Astrocyte of the hippocampus (primary cell): ENCODE measurements at places on chromosomes 1 and 21.
A peak's percentile ranks its signal among the peaks of the same experiment; 100 is the strongest.

DNA sequence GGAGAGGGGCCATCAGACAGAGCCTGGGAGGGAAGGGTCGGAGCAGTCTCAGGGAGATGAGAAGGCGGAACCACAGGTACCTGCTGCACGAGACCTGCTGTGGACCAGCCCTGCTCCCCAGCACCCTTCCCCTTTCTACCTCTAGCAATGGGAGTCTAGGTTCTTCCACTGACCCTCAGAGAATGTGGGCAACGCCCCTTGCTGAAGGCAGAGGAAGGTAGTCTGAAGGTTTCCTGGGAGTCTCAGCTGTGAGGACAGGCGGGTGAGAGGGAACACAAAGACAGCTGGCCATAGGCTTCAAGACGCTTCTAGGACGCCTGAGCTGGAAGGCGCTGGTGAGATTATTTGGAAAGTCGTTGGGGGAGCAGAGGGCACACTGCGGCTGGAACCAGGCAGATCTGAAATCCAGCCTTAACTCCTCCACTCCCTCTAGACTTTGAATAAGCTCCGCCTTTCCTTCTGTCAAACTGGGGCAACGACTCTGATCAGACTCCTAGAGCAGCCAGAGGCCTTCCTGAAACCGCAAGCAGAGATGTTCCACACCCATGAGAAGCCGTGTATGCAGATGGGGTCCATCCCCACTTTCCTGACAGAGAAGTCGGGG, 18.1 kb downstream of the SLC45A3 start:
- DNase-seq, result no peak

DNA sequence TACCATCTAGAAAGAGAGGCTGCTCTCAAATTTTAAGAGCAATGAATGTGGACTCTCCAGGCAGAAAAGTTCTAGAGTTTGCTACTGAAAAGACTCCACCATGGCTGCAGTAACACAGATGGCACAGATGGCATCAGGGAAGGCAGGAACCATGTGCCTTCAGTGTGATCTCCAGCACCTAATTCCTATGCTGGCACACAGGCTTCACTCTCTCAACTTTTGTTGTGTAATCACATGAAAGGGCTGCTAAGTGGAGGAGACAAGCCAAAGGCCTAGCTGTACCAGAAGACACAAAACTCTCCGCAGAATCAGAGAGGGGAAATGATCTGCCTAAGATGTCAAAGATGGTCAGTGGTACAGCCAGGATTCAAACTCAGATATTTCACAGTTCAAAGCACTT, 31.1 kb downstream of the ERI3 start:
- no peak for DNase-seq

- DNase-seq, result no peak
These were observed 1.8 kb downstream of the KRTAP10-1 start for GRCh38 chr21:44537930-44538911.

DNA sequence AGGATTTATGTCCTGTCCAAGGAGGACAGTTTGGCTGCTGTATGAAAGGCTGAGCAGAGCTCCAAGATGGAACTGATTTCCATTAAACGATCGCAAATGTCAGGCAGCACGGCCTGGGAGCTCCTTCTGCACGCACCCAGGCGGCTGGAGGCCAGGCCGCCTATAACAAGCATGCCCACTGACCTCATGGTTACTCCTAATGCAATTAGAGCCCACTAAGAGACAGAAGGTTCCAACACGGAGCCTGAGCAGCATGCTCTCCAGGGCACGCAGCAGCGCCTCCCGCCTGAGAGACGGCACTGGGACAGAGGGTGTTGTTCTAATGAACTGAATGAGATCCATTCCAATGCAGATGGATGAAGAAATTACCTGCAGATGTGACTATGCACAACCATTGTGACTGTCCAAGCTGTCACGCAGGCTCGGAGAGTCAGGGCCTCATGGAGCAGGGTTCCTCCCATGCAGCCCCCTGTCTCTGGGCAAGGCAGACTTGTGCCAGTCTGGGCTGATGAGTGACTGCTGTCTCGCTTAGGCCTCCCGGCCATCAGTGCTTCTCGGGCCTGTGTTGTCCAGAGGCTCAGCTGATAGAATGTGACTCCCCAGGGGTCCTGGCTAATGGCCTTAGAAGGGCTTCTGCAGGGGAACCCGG, 25.2 kb upstream of the CDCA8 start:
- DNase-seq, result no peak

GRCh38 chr1:44842862-44843655, at the start of gene PTCH2:
Gene PTCH2, minus strand, starts transcription at chr1:44843253. Its CDS starts 321 bp downstream, at chr1:44842932.
- DNase-seq, result peak; percentile 93

GRCh38 chr1:153030895-153031294, at the start of gene SPRR1B:
Gene SPRR1B, plus strand, starts transcription at chr1:153031203. Its CDS starts 1,143 bp downstream, at chr1:153032346.
- DNase-seq, result no peak

GRCh38 chr1:48841966-48842365, 65.3 kb upstream of the BEND5 start:
- no peak for DNase-seq

GRCh38 chr21:42835611-42836401, 43.5 kb downstream of the WDR4 start:
- no peak for DNase-seq

- DNase-seq, result peak; percentile 60
These were observed 66.5 kb downstream of the TSEN15 start for GRCh38 chr1:184118046-184118445.

GRCh38 chr1:155081472-155082300, 3.0 kb downstream of the EFNA3 start:
- DNase-seq, result no peak

- DNase-seq, result peak; percentile 94
These were observed 61.4 kb downstream of the OLFML2B start for GRCh38 chr1:161962091-161962887.

GRCh38 chr1:7760245-7760644, 10.9 kb upstream of the VAMP3 start:
- DNase-seq, result peak; percentile 15

DNA sequence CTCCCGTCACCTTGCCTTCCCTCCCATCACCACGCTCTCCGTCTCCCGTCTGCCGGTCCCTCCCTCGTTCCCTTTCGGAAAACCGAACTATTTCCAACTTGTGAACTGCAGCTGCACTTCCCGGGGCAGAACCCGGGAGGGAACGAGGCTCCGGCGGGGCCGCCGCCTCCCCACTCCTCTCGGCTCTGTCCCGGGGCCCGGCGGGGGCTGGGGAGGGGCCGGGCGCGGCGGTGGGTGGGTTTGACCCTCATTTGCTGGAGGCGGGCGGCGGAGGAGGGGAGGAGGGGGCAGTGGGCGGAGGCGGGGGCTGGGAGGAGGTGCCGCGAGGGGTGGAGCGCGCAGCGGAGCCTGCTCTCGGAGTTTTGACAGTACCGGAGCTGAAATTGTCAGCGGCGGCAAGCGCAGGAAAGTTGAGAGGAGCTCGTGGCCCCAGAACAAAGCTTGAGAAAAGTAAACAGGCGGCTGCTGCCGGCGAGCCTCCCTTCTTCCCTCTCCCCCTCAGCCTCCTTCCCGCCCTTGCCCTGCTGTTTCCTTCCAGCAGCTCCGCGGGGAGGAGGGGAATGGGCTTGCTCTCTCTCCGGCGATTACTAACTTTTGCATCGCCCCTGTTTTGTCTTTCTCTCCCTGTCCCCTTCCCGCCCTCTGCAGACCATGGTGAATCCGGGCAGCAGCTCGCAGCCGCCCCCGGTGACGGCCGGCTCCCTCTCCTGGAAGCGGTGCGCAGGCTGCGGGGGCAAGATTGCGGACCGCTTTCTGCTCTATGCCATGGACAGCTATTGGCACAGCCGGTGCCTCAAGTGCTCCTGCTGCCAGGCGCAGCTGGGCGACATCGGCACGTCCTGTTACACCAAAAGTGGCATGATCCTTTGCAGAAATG, 2.9 kb downstream of the LMO4 start:
- DNase-seq, result peak; percentile 90

DNA sequence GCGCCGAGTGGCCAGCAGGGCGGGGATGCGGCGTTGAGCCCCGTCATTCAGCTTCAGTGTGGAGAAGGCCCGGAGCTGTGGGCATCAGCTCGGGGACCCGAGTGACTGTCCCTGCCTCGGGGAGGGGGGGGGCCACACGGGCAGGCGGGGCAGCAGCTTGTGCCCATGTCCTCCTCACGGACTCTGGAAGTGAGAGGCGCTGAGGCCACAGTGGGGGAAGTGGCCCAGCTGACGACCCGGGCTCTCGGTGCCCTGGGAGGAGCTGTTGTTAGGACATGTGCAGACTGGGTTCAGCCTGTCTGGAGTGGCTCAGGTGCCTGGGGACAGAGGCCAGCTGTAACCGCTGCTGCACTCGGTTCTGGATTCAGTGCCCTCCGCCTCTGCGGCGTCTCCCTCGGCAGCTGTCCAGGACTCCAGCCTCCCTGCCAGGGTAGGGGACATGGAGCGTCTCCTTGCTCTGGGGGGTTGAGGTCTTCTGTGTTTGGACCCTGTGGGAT, 71.1 kb downstream of the SKI start:
- no peak for DNase-seq

DNA sequence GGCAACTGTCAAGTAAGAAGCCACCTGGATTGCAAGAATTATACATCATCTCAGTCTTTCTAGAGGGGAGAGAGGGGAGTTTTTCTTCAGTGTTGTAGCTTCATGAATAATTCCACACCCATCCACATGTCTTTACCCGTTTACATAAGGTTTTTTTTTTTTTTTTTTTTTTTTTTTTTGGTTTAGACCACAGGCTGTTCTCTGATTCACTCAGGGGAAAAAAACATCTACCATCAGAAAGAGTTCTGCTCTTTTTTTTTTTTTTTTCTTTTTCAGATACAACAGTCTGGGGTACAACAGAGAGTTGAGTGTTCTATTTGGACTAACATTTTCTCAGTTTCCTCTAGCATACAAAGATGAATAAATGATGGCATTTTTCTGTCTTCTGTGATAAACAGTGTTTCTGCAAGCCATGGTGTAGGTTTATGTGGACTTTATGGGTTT, 4.9 kb upstream of the KIF14 start:
- peak; percentile 43 for DNase-seq

GRCh38 chr1:17606826-17607440, 67.4 kb downstream of the ARHGEF10L start:
- DNase-seq, result peak; percentile 83

GRCh38 chr21:34599534-34600101, 15.3 kb downstream of the RCAN1 start:
- no peak for DNase-seq

DNA sequence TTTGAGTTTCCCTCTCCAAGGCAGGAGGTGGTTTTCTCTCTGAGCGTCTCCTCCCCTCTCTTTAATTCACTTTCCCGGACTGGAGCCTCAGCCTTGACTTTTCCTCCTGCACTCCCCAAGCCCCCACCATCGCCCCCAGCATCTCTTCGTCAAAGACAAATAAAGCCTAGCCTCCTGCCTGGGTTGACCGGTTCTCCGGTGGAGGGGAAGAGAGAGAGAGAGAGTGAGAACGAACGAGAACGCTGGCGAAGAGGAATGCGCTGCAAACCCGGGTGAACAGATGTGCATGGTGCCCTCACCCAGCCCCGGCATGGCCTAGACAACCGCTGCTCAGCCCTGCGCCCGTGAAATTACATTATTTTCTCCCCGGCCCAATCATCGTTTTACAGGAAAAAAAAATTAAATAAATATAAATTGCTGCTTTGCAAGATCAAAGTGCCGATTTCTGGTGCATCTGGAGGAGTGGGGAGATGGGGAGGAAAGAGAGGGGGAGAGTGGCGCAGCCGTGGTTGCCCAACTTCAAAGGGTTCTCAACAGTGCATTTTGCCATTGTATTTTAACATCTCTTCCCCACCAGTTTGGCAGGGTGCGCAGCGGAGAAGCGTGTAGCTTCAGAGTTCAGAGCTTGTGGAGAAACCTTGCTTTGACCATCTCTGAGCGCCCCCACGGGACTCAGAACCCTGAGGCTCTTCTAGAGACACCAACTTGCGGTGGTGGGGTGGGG, 11.4 kb upstream of the TBX15 start:
- DNase-seq, result no peak

GRCh38 chr1:50971748-50972305, 1.8 kb downstream of the CDKN2C start:
- DNase-seq, result no peak

DNA sequence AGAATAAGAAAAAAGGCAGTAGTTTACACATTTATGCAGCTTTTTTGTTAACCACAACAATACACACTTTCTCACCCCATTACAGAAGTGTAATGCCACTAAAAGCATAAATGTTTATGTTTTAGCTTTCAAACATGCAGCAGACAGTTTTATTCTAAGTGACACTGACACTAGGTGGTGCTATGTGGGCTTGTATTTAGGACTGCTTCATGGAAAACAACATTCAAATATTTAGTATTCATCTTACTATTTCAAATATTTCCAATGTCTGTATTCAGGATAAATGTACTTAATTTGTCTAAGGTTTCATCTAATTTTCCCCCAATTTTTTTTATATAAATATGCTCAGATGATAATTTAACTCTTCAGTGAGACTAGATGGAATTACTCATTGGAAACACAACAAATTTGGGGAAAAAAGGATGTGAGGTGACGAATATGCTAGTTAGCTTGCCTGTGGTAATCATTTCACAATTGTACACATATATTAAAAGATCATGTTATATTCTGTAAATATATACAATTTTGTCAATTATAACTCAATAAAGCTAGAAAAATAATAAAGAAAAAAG, 71.4 kb downstream of the USP1 start:
- peak; percentile 45 for DNase-seq

DNA sequence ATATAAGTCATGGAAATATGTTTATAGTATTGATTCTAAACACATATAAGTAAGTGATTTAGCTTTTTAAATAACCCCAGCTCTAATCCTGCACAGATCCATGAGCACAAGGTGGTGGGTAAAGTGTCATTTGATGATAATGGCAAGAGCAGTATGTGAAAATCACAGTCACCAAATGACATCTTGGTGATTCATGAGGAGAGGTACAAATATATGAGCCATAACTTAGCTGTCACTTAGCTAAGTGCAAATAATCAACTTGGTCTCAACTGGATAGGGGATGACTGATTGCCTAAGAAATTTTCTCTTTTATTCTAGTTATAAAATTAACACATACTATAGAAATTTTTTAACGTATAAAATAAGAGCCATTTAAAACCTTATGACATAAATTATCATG, 198.1 kb downstream of the ZZZ3 start:
- no peak for DNase-seq

- DNase-seq, result peak; percentile 87
These were observed 18.8 kb downstream of the KNCN start for GRCh38 chr1:46532498-46533178.

- no peak for DNase-seq
These were observed 11.5 kb upstream of the VASH2 start for GRCh38 chr1:212938846-212939245.

GRCh38 chr1:225880222-225880588, 2.0 kb downstream of the TMEM63A start:
- no peak for DNase-seq

GRCh38 chr1:222057162-222057561, 315.3 kb upstream of the DUSP10 start:
- no peak for DNase-seq

DNA sequence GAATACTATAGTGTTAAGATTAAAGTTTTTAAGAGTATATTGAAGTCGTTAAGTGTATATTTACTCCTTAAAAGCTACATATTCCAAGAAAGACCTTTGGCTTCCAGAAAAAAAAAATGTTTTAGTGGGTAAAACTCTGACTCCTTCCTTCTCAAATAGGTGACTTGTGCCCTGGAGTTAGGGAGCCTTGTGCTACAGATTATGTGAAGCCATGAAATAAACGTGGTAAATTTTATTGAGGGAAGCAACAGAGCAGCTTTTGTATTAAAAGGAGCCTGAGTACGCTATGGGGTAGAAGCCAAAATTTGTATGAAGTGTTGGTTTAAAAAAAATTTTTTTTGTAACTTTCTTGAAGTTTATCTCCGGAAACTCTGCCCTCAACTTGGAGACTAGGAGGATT, 994 bp downstream of the RO60 start:
- peak; percentile 13 for DNase-seq
